ENCODE measurements at places on chromosomes 7 and 10. TPM values are rescaled to one million over a fixed set of nuclear protein-coding genes. Genes with fewer than 3 reads are reported as not detected.

ATOH7 gene
- total RNA-seq = not detected

SAP25 gene
- not detected for total RNA-seq

TRIM50 gene
- not detected for total RNA-seq

IL2RA gene
- not detected for total RNA-seq

GRCh38 chr7:116177009-116177408 lies 33.3 kb upstream of the TES start:
- peak; percentile 96 for DNase-seq
- H3K27me3 ChIP-seq = no peaks in the 10 kb centered on the region
- H3K4me1 ChIP-seq = no peaks in the 10 kb centered on the region

DNA sequence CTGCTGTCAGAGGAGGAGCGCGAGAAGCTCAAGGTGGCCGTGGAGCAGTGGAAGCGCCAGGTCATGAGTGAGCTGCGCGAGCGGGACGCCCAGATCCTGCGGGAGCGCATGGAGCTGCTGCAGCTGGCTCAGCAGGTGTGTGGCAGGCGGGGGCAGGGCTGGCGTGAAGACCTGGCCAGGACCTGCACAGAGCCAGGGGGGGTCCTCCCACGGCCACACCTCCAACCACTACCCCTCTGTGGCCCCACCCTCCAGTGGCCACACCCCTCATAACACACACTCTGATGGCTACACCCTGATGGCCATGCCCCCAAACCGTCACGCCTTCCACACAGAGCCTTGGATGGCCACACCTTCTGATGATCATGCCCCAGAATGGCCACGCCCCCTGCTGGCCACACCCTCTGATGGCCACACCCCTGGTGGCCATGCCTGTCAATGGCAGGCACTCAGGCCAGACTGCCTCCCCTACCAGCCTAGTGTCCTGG lies 23.4 kb upstream of the DPYSL4 start:
- DNase-seq = no peak
- no peak overlapping the region for H3K4me3 ChIP-seq
- no peaks in the 10 kb centered on the region for H3K27me3 ChIP-seq
- H3K36me3 ChIP-seq = no peaks in the 10 kb centered on the region
- no peaks in the 10 kb centered on the region for H3K4me1 ChIP-seq

All from fibroblast of lung (primary cell).